ENCODE measurements at places on chromosomes 7 and 10. TPM values are rescaled to one million over a fixed set of nuclear protein-coding genes. Genes with fewer than 3 reads are reported as not detected.

Gene RPA3
- 93.0 TPM for total RNA-seq

Gene SLC26A3
- not detected for total RNA-seq

Gene PARD3
- 2.3 TPM for total RNA-seq

Gene FBH1
- total RNA-seq: 62.9 TPM

Gene HOXA6
- total RNA-seq: not detected

- peak; percentile 69 for DNase-seq
- no peaks in the 10 kb centered on the region for H3K36me3 ChIP-seq
- no peak overlapping the region for H3K27ac ChIP-seq
- peaks cover 17% of the 10 kb centered on the region for H3K27me3 ChIP-seq
- no peak overlapping the region for H3K4me3 ChIP-seq
Measured at GRCh38 chr7:70681469-70682350, 450.2 kb upstream of the GALNT17 start.

DNA sequence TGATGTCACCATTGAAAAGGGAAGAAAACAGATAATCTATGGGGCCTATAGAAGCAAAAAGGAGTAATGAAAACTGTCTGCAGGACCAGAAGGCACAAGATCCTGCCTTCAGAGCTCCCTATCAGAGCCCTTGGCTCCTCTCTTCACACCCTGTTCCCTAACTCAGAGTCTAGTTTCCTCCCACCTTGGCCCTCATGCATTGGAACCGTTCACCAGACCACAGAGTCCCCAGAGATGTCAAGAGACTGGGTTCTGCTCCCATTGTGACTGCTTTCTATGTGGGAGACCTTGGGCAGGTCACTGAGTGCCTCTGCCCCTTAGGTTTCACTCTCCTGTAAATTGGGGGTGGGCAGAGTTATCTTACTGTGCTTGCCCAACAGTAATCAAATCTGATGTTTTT is 80.1 kb upstream of the RPA3 start:
- no peaks in the 10 kb centered on the region for H3K27me3 ChIP-seq
- no peak overlapping the region for H3K4me3 ChIP-seq
- peaks cover 22% of the 10 kb centered on the region for H3K36me3 ChIP-seq
- no peak for DNase-seq

DNA sequence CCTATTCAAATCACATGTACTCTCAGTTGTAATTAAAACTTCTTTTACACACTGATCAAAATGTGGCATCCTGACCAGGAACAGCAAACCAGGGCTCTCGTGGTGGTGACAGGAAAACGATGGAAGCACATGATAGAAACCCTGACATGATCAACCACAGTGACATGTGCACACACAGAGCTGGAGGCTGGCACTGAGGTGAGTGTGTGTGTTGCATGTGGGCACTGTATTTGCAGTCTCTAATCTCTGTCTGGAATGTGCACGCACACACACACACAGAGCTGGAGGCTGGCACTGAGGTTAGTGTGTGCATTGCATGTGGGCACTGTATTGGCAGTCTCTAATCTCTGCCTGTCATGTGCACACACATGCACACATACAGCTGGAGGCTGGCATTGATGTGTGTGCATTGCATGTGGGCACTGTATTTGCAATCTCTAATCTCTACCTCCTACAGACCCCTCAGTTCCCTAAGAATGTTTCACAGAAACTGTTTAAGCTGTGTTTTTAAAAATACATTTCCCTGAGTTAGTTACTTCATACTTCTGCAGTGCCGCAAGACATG is 406.9 kb downstream of the SFMBT2 start:
- peaks cover 2% of the 10 kb centered on the region for H3K4me1 ChIP-seq
- no peak overlapping the region for H3K27ac ChIP-seq
- peaks cover 22% of the 10 kb centered on the region for H3K27me3 ChIP-seq
- no peak for DNase-seq
- no peak overlapping the region for H3K4me3 ChIP-seq

- no peaks in the 10 kb centered on the region for H3K27me3 ChIP-seq
- H3K4me3 ChIP-seq: peak overlapping the region; percentile 5
- DNase-seq: no peak
- peaks cover 64% of the 10 kb centered on the region for H3K36me3 ChIP-seq
Measured at GRCh38 chr7:140053812-140054539, 8.8 kb downstream of the PARP12 start.

DNA sequence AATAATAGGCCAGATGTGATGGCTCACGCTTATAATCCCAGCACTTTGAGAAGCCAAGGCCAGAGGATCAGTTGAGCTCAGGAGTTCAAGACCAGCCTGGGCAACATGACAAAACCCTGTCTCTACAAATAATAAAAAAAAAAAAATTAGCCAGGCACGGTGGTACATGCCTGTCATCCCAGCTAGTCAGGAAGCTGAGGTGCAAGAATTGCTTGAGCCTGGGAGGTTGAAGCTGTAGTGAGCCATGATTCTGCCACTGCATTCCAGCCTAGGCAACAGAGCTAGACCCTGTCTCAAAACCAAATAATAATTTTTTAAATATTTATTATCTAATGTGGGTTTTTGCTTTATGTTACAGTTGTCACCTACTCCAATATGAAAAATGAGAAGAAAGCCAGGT is 178.9 kb downstream of the ADK start:
- H3K4me3 ChIP-seq: no peak overlapping the region
- no peak overlapping the region for H3K27ac ChIP-seq
- H3K36me3 ChIP-seq: peaks cover 20% of the 10 kb centered on the region
- no peaks in the 10 kb centered on the region for H3K4me1 ChIP-seq

DNA sequence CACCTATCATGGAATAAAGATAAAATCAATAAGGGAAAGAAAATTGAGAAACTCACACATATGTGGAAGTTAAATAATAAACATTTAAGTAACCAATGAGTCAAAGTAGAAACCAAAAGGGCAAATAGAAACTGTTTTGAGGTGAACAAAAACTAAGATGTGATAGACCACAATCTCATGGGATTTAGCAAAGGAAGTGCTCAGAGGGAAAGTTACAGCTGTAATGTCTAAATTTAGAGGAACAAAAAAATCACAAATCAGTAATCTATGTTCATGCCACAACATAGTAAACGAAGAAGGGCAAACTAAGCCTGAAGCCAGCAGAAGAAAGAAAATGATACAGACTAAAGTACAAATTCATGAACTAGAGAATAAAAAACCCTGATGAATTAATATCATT is 16.3 kb downstream of the CYP3A4 start:
- peaks cover 16% of the 10 kb centered on the region for H3K27me3 ChIP-seq
- no peaks in the 10 kb centered on the region for H3K36me3 ChIP-seq
- H3K27ac ChIP-seq: no peak overlapping the region
- DNase-seq: no peak
- H3K4me3 ChIP-seq: no peak overlapping the region

DNA sequence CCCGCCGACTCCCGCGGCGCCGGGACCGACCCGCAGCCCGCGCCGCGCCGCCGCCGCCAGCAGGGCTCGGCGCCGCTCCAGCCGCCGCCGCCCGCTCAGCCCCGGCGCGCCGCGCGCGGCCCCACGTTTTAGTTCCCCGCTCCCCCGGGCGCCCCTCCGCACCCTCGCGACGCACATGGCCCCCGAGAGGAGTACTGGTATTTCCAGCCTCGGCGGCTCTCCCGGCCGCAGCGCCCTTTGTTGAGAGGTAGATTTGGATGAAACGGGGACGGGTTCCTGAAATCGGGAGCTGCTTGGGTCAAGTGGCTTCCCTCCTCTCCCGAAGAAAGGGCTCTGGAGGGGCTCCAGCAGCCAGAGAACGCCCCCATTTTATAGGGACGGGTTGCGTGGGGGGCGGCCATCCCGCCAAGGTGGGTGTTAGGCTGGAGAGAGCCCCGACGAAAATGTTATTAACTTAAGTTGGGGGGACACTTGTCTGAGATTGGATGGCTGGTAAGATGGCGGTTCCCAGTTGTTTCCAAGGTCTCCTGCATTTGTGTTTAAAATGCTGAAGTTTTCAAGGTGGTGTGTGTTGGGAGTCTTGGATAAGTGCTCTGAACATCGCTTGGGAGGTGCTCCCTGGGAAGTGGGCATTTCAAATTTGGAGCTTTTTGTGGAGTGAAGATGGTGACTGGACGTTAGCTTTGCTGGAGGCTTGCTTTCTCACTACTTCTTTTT is 1.2 kb downstream of the BMI1 start:
- DNase-seq: peak; percentile 69
- peaks cover 34% of the 10 kb centered on the region for H3K27me3 ChIP-seq
- peaks cover 34% of the 10 kb centered on the region for H3K36me3 ChIP-seq

DNA sequence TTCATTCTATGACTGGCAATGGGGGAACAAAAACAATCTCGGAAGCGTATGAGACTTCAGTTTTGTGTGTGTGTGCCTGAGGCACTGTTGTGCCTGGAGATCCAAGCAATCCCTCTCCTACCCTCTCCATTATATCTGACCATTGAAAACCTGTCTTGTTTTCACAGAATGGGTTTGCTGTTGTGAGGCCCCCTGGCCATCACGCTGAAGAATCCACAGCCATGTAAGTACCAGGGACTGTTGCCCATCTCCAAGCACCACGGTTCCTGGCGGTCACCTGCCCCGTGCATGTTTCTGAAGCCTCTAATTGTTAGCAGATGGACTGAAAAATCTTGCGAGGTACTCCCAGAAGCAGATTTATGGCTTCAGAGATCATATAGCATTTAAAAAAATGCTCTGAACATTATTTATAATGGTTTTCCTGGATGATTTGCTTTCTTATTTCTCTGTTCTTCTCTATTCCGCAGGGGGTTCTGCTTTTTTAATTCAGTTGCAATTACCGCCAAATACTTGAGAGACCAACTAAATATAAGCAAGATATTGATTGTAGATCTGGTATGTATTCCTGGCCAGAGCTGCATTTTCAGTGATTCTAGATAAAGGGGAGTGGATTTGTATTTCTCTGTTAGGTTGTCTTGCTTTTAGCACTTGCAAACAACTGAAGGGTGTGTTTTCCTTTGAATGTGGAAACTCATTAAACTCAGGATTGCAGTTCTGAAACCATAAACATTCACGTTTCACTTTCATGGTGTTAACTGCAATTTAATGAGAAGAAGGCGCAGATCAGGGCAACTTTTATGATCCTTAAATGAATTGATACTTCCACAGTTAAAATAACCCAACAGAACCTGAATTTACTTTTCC is 288.2 kb downstream of the TWIST1 start:
- H3K4me1 ChIP-seq: peaks cover 3% of the 10 kb centered on the region
- H3K27ac ChIP-seq: peak overlapping the region; percentile 6
- no peak for DNase-seq
- no peak overlapping the region for H3K4me3 ChIP-seq
- peaks cover 2% of the 10 kb centered on the region for H3K27me3 ChIP-seq
- H3K36me3 ChIP-seq: no peaks in the 10 kb centered on the region

- peaks cover 23% of the 10 kb centered on the region for H3K4me1 ChIP-seq
- DNase-seq: no peak
- H3K4me3 ChIP-seq: no peak within 1 kb of the TSS
- H3K36me3 ChIP-seq: no peaks in the 10 kb centered on the region
- no peak within 1 kb of the TSS for H3K27ac ChIP-seq
Measured at GRCh38 chr10:86968271-86968993, at the start of gene ADIRF. Gene ADIRF (plus strand): TSS chr10:86968482. CDS start chr10:86968545, 63 bp downstream.

DNA sequence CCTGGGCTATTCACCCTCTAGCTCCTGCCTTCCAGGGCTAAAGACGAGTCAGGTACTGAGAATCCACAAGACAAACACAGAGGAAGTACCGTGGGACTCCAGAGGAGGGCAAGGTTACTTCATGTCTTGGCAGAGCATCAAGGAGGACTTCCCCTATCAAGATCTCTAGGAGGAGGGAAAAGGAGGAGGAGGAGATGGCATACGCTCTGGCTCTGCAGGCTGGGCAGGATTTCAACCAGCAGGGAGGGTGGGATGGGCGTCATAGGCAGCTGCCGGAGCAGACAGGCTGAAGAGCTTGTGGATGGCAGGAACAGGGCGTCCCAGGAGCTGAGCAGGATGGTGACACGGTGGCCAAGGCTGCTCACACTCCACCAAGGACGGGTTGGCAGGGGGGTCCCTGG is 21.3 kb downstream of the MDH2 start:
- peaks cover 4% of the 10 kb centered on the region for H3K4me1 ChIP-seq
- peaks cover 29% of the 10 kb centered on the region for H3K36me3 ChIP-seq
- no peak for DNase-seq
- no peak overlapping the region for H3K4me3 ChIP-seq

DNA sequence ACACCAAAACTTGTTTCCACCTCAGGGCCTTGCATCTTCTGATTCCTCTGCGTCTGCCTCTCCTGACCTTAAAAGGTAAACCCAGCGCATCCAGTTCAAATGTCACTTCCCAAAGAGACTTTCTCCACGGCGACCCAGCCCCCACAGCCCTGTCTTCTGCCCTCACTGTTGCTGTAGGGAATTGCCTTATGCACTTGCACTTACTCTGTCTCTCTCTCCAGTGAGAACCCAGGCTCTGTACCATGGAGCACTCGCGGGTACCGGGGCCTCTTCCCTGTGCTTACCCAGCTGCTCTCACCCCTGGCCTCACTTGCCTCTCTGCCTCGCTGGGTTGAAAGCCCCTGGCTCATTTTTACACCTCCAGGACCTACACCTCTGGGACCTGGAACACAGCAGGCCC is 48.4 kb downstream of the AOC1 start:
- no peak overlapping the region for H3K27ac ChIP-seq
- H3K4me3 ChIP-seq: no peak overlapping the region
- DNase-seq: no peak
- no peaks in the 10 kb centered on the region for H3K36me3 ChIP-seq

- H3K4me1 ChIP-seq: peaks cover 5% of the 10 kb centered on the region
- no peak for DNase-seq
- H3K4me3 ChIP-seq: no peak overlapping the region
- no peaks in the 10 kb centered on the region for H3K27me3 ChIP-seq
- peaks cover 8% of the 10 kb centered on the region for H3K36me3 ChIP-seq
Measured at GRCh38 chr10:74293686-74294371, 142.8 kb downstream of the ADK start.
